ENCODE measurements at places on chromosomes 7 and 10. TPM values are rescaled to one million over a fixed set of nuclear protein-coding genes. Genes with fewer than 3 reads are reported as not detected.

UBTD1 gene
- 18.9 TPM for polyA plus RNA-seq

TRIM8 gene
- polyA plus RNA-seq: 40.6 TPM

AKR1C4 gene
- not detected for polyA plus RNA-seq

DNA sequence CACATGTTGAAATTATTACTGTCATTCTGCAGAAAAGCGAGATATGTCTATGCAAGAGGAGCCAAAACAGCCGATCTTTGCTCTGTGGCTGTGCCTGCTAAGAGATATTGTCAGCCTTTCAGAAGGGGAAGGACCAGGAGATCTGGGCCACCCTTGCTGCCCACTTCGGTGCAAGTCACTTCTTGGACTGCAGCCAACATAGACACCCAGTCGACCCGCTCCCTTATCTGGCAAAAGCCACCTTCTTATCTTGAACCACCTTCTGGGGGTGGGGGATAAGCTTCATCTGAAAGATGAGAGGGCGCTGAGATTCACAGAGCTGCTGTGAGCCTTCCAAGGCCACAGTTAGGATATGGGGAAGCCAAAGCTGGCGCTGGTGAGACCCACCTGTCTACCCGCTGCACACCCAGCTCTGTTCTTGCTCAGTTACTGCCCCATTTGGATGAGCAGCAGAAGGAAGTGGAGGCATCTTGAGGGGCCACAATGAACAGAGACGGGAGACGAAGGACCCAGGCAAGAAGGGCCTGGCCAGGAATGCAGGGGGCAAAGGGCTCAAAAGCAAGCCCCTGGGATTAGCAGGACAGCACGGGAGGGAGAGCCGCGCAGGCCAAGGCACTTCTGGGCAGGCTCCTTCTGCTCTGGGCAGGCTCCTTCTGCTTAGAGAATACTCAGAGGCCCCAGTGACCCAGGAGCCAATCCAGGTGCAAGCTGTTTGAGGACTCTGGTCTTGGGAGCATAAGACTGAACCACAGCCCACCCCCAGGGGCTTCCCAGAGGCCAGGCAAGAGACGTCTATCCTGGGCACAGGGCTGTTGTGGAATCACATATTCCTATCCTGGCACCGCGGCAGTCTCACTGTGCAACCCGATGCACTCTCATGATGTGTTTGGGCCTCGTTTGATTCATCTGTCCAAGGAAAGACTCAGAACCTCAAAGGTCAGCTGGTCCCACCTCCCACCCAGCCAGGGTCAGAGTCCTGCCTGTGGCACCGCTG lies 38.4 kb upstream of the NPFFR1 start:
- DNase-seq: peak; percentile 44

DNA sequence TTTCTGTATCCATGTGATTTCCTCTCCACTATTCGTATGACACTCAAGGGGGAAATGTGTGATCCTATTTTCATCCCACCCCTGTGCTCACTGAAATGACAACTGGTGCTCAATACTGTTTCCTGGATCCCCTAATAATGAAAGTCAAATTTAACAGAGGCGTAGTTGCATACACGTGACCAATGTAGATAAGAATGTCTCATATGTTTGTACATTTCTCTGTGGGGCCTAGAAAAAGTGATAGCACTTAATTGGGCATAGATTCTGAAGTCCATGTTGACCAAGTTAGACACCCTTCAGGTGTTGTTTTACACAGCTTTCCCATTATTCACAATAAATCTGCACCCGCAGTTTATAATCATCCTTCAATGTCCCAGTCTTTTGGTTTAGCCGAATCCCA lies 59.1 kb downstream of the JAZF1 start:
- no peak for DNase-seq

CREB5 gene
- polyA plus RNA-seq: 2.6 TPM

GRCh38 chr7:109284943-109285342 lies 715.3 kb downstream of the DNAJB9 start:
- no peak for DNase-seq

Measured in aorta (tissue), 5 donors.